Substantia nigra (tissue), 51 donors: ENCODE measurements at places on chromosomes 4 and X.
A peak's percentile ranks its signal among the peaks of the same experiment; 100 is the strongest.

GRCh38 chr4:39626261-39626660 lies 12.4 kb downstream of the SMIM14 start:
- no peak for DNase-seq

DNA sequence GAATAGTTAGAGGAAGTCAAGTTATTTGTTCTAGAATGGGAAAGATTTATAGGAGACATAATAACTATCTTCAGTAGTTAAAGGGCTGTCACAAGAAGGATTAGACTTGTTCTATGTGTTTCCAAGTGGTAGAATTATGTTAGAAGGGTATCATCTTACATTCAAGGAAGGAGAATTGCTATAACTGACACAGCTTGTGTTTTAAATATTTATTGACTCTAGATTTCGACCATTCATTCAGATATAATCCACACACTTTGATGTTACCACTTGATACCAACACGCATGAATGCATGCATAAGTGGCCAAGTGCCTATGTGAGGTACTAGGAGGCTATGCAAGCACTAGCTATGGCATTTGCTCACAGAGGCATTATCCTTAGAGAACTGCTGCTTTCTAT lies 122.7 kb downstream of the CCNB3 start:
- no peak for DNase-seq

GRCh38 chrX:23514082-23514481 lies 153.2 kb upstream of the PRDX4 start:
- DNase-seq: no peak

DNA sequence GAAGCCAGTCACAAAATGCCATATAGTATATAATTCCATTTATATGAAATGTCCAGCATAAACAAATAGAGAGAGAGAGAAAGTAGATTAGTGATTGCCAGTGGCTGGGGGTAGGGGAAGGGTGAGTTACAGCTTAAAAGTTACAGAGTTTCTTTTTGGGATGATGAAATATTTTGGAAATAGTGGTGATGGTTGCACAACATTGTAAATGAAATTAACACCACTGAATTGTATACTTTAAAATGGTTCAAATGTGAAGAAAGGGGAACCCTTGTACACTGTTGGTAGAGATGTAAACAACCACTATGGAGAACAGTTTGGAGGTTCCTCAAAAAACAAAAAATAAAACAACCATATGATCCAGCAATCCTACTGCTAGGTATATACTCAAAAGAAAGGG lies 131.2 kb upstream of the GPC4 start:
- DNase-seq: no peak

GRCh38 chrX:102155806-102156179 lies at the start of gene BEX5:
Gene BEX5 (minus strand): TSS chrX:102155977. CDS start chrX:102154265, 1,712 bp downstream.
- peak; percentile 3 for DNase-seq

GRCh38 chrX:114152130-114152529 lies 431.8 kb upstream of the HTR2C start:
- DNase-seq: no peak

DNA sequence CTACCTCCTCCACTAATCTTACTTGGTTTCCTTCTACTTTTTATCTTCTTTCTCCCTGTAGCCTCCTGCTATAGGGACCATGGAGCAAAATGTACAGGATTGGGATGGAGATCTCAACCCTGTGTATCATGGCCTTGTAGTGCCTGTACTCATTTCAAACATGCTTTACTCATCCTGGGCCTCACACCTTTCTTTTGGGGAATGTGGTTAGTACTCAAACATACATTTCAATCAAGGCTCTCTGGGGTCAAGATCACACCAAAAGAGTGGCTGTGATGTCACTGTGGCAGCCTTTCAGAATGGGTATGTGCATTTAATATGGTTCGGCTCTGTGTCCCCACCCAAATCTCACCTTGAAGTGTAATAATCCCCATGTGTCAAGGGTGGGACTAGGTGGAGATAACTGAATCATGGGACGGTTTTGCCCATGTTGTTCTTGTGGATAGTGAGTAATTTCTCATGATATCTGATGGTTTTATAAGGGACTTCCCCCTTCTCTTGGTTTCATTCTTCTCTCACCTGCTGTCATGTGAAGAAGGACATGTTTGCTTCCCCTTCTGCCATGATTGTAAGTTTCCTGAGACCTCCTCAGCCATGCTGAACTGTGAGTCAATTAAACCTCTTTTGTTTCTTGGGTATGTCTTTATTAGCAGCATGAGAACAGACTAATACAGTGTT lies 205.1 kb downstream of the RASL11B start:
- no peak for DNase-seq

- no peak for DNase-seq
These were observed 119.8 kb downstream of the AMELX start for GRCh38 chrX:11412715-11413623.

GRCh38 chr4:177190995-177191580 lies 118.6 kb upstream of the NEIL3 start:
- DNase-seq: no peak

DNA sequence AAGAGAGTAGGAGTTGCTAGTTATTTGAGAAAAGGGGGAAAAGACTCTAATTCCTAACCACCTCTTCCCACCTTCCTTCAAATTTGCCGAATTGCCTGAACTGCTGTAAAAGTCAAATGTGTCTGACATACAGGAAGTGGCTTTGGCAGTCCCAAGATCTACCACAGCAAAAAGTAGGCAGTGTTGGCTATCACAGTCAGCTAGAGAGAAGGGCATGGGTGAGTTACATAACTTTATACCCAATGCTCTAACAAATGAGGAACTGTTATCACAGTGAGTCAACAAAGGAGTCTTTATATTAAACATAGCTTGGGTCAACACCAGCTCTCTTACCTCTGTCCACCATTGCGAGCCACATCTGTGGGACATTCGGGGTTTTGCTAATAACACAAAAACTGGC lies 2.4 kb upstream of the MBNL3 start:
- peak; percentile 0 for DNase-seq

DNA sequence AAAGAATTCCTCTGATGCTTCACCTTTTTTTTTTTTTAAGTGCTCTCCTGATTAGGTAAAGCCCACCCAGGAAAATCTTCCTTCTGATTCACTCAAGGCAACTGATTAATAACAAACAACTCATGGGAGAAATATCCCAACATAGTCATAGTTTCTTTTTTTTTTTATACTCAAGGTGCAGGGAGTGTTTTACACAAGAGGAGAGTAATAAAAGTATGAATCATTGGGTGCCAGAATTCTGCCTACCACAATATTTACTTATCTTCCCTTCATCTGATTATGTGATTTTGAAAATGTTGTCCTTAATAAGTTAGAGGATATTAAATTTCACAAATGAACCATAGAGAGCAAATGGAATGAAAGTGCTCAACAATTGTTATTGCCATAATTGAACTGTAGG lies 329.9 kb downstream of the TECRL start:
- DNase-seq: no peak

- no peak for DNase-seq
These were observed 8.5 kb upstream of the NUDT6 start for GRCh38 chr4:122930862-122931261.

GRCh38 chr4:127503111-127503510 lies 129.6 kb upstream of the INTU start:
- DNase-seq: no peak

DNA sequence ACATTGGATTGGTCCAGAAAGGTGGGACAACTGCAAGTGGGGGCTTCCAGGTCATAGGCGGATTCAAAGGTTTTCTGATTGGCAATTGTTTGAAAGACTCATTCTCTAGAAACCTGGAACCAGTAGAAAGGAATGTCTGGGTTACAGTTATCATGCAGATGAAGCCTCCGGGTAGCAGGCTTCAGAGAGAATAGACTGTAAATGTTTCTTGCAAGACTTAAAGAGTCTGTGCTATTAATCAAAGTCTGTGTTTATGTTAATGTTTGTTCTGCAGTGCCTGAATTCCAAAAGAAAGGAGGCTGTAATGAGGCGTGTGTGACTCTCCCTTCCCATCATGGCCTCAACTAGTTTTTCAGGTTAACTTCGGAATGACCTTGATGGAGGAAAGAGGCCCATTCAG lies 43.9 kb upstream of the GC start:
- no peak for DNase-seq

- no peak for DNase-seq
These were observed 359.0 kb upstream of the ATOH1 start for GRCh38 chr4:93469560-93469959.

DNA sequence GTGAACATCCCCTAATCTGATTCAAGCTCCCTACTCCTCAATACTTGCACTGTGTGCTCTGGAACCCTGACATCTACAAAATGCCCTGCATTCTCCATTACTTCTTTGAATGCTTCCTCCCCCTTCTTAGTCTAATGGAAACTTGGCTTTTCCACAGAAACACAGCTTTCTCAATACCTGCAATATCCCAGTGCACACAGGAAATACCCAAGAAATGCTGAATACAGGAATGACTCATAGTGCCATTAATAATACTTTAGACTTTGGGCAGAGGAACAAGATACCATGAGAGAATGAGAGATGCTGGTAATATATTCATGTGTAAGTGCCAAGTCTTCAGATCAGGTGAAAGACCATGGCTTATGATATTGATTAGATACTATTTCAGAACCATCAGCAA lies 5.6 kb downstream of the QRFPR start:
- DNase-seq: no peak

DNA sequence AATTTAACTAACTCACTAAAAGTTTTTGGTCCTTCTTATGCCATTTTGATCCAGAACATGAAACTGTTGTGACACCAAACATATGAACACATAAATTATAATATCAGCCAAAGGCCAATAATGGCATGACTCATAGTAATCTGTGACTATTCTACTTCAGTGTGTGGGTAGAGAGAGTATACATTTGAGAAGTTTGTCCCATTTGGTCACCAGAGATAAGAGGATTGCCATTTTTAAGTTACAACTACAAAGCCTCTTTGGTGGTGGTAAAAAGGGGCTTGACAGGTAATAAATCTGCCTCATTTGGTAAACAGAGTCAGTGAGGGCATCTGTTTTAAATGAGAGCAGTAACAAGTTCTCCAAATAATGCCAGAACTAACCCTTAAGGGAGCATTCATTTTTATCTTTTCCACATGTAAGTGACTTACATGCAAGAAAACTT lies 117.9 kb downstream of the TBC1D19 start:
- DNase-seq: no peak

- DNase-seq: no peak
These were observed 29.5 kb upstream of the TXLNG start for GRCh38 chrX:16756724-16757123.

DNA sequence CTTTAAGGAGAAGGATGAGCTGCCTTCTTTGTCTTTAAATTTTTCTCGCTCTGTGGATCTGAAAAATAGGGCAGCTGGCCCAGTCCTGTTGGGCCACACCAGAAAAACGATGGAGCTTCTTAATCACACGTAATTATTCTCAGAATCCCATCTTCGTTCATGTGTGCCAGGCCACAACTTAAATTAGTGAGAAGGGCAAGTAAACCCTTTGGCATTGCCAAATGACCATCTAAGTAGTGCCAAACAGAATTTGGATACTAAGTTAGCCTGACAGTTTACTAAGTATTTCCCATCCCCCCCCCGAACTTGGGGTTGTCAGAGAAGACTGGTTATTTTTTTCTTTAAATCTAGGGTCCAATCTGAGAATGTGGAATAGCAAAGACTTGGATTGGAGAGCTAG lies 62.0 kb downstream of the CASP3 start:
- DNase-seq: no peak

DNA sequence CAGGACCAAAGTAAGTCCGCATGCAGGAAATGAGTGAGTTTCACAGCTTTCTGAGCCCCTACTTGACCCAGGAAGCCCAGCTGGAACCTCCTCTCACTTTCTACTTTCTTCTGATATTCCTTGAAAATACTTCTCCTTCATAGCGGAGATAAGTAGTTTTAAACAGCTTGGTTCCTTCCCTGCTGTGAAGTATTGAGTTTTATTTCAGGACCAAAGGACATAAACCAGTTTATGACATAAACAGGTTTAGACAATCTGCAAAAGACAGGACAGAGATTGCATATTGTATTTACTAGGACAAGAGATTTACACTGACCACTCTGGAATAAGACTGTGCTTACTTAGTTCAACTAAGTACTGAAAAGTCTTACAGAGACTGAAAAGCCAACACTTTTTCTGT lies 54.8 kb downstream of the PAGE2 start:
- DNase-seq: no peak

DNA sequence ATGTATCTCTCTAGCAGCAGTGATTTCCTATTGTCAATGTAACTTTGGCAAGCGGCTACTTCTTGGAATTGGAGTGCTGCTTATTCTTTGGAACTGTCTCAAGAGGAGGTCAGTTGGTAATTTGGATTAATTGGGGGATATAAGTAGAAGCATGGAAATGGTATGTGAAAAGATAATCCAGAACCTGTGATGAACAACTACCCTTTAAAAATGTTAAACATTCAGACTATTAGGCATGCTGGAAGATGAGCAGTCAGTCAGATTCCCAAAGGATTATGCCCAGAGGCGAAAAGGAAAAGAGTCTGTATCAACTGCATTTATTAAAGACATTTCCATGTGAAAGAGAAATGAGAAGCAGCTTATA lies 62.5 kb downstream of the SEC24D start:
- no peak for DNase-seq

GRCh38 chrX:130034178-130034577 lies 51.7 kb downstream of the BCORL1 start:
- no peak for DNase-seq

- no peak for DNase-seq
These were observed 418.6 kb downstream of the INPP4B start for GRCh38 chr4:142427456-142427855.

DNA sequence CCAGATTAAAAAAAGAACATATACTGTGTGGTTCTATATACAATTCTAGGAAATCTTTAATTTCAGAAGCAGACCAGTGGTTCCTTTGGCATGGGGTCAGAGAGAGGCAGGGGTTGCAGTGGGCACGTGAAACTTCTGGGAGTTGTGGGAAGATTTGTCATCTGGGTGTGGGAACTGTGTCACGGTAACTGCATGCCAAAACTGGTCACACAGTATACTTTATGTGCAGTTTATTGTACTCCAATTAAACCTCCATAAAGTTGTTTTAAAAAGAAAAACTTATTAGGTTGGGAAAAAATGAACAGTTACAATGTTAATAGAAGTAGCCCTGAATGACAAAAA lies 26.7 kb upstream of the STS start:
- no peak for DNase-seq

DNA sequence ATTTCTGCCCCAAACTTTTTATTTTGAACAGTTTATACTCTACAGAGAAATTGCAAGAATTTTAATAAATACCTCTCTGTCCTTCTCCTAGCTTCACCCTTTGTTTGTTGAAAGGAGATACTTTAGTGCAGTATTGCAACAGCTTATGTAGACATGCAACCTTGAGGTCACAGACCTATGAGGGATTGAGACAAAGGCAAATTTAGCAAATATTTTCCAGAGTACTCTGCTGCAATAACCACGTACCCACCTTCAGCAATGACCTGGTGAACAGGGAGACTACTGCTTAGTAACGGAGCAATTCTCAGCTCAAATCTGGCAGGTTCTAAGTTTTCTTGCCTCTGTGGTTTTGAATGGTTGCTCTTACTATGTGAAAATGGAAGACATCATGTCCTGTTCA lies 13.2 kb downstream of the FGA start:
- DNase-seq: no peak
